ENCODE measurements at places on chromosomes 12 and 14. TPM values are rescaled to one million over a fixed set of nuclear protein-coding genes. Genes with fewer than 3 reads are reported as not detected.

RILPL1 gene
- 4.9 TPM for total RNA-seq

LPCAT3 gene
- total RNA-seq, result 18.5 TPM

EID3 gene
- total RNA-seq, result 13.6 TPM

ASCL1 gene
- total RNA-seq, result not detected

ACSM4 gene
- total RNA-seq, result not detected

VDR gene
- total RNA-seq, result 0.49 TPM

DPY19L2 gene
- total RNA-seq, result 16.7 TPM

KRT80 gene
- total RNA-seq, result not detected

TNS2 gene
- total RNA-seq, result 2.4 TPM

Data from naive thymus-derived CD8-positive, alpha-beta T cell (primary cell).